SJCRH30 (cell line): ENCODE measurements at places on chromosomes 2 and 18. TPM values are rescaled to one million over a fixed set of nuclear protein-coding genes. Genes with fewer than 3 reads are reported as not detected.

GRCh38 chr2:61946666-61947065 lies 41.2 kb downstream of the COMMD1 start:
- DNase-seq, result no peak

DNA sequence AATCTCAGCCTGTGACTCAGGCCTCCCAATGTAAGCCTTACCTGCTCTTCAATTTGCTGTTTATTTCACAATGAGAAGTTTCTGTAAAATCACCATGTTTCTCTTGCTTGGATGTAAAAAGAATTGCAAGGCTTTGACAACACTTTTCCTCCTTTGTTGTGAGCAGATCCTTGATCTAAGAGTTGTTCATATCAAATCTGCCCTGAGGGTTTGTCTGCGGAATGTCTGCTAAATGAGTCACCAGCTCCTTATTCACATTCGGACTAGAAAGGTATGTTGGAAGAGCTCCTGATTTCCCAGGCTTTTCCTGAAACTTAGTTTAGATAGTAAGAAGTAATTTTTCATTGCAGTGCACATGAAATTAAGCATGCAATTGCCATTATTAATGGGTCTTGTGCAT lies 268.2 kb upstream of the TCF4 start:
- DNase-seq, result peak; percentile 24

CPS1 gene
- total RNA-seq, result 26.4 and 28.3 TPM in 2 replicates

IL18R1 gene
- total RNA-seq, result not detected in 2 replicates

GRCh38 chr2:198116756-198117155 lies 312.4 kb downstream of the PLCL1 start:
- no peak for DNase-seq

DNA sequence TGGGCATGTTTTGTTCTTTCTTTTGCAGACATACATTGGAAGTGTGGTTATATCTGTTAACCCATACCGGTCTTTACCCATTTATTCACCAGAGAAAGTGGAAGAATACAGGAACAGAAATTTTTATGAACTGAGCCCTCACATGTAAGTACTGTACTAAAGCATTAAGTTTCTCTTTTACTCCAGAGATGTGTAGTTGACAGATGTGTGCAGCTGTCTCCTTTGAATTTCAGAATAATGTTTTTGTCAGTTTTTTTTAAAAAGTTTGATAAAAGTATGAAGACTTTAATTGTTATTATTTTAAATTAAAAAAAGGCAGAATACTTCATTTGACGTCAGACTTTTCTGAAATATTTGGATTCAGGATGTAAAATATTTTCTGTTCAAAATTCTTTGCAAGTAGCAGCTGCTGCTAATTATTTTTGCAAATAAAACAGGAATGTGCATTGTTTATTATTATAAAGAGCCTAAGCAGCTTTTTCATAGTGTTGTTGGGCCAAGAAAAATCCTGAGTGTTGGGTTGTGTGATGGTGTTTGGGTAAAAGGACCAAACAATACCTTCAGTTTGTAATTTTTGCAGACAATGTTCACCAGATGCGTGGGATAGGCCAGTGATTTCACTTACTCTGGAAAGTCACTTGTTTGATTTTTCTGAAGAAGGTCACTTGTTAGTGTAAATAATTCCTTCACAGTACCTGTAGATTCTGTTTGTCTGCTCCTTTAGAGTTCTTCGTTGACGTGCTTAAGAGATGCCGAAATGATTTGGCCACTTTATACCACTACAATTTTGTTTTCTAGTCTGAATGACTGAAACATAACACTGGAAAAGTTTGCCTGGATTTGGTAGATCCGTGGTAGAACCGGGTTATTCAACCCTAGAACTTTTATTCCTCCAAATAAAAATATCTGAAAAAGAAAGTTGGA lies 51.1 kb downstream of the MYO1B start:
- DNase-seq, result no peak

CCDC141 gene
- total RNA-seq, result 5.3 and 5.5 TPM in 2 replicates

DNA sequence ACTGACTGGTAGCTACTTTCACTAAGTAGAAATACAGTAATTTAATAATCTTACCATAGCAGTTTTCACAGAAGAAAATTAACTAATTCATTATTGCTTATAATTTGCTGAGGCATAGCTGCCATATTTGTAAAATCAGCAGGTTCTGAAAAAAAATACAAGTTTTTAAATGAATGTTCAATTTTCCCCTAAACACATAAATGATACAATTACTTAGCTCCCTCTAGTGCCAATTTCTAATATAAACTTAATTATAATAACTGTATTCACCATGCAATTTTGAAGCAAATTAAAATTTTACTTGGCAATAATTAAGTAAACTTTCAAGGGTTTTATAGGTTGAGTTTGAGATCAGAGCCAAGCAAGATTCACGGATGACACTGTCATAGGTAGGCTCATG lies 1321.6 kb upstream of the ACVR2A start:
- no peak for DNase-seq

DNA sequence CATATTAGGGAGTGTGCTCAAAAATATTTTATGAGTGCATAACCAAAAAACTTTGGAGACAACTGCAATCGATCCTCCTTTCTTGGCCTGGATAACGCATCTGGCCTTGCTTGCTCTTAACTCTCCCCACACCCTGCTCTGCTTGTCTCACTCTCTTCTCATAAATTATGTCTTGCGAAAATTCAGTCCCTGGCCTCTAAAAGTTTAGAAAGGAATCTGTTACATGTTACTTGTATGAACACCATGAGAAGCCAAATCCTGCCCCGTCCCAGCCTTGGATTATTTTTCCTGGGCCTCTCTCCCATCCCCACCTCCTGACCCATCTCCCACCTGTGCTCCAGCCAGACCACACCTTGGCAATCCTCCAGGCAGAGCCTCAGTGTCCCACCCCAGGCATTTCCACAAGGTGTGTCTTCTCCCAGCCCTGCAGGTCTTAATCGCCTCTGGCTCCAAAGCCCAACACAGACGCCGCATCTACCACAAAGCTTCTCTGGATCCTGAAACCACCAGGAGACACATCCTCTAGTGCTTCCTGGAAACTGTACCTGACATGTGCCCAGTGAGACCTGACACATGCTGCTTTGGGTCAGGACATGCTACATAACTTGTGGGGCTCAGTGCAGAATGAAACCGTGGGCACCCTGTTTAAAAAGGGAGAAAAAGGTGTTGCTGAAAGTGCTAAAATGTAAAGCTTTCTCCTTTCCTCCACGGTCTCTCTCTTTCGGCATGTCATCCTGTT lies 99.6 kb upstream of the ST3GAL5 start:
- DNase-seq, result no peak

GRCh38 chr2:48272199-48272598 lies 257.8 kb upstream of the STON1 start:
- DNase-seq, result no peak

- DNase-seq, result no peak
Observed at GRCh38 chr2:67876176-67876575, 186.6 kb downstream of the C1D start.

UPP2 gene
- not detected in 2 replicates for total RNA-seq

- peak; percentile 75 for DNase-seq
Observed at GRCh38 chr2:11357428-11357972, 13.1 kb upstream of the ROCK2 start.

ACAA2 gene
- total RNA-seq, result 126 and 133 TPM in 2 replicates

GRCh38 chr18:70107091-70107490 lies 98.4 kb downstream of the RTTN start:
- DNase-seq, result no peak
